Muscle of leg (tissue), 16 donors: ENCODE measurements at places on chromosomes 16 and 17.

DNA sequence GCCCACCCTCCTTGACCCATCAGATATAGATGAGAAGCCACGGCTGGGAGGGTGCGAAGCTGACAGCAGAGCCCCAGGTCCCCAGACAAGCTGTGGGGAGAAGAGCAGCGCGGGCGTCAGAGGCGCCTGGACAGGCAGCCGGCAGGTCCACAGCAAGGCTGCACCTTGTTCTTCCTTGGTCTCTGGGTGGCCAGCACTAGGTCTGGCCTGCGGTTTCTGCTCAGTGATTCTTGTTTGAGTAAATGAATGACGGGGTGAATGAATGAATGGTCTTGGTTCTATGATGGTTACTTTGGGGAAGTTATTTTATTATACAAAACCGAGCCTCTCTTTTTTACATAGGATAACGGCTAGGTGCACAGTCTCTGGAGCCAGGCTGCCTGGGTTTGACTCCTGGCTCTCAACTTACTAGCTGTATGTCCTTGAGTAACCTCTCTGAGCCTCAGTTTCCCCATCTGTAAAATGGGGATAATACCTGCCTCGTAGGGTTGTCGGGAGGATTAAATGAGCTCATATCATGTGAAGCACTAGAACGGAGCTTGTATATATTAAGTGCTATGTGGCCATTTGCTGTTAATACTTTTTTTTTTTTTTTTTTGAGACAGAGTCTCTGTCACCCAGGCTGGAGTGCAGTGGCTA is 86.1 kb downstream of the RAB11FIP4 start:
- no peak for DNase-seq

DNA sequence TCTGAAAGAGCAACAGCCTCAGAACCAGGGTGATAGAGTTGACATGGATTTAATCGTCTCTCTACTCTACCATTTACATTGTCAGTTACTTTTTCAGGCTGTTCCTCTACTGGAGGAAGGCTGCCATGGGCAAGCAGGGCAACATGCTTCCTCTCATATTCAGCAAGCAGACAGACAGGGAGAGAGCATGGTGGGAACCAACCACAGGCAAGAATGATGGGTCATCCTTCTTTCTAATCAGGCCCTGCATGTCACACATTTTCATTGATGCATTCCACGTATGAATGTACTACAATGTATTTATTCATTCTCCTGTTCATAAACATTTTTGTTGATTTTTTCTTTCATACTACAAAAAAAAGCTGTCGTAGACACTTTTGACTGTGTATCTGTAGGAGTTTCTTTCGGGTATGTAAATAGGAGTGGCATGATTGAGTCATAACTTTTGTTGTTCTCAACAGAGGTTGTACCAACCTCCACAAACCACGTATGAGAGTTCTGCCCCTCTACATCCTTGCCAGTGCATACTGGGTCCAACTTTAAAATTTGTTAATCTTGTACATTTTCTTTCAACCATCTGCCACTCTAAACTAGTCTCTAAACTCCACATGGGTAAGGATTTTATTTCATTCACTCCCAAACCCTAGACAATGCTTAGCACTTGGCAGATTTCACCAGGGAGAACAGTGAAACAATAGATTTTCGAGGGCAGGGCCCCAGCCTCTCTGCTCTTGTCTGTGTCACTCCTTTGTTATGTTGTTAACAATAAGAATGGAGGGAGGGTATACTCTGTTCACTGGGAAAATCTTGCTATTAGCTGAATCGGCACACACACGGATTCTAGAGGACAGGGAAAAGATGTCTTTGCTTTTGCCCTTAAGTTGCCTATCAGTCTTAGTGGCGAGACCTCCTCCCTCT is 58.7 kb downstream of the CMC2 start:
- DNase-seq: no peak

DNA sequence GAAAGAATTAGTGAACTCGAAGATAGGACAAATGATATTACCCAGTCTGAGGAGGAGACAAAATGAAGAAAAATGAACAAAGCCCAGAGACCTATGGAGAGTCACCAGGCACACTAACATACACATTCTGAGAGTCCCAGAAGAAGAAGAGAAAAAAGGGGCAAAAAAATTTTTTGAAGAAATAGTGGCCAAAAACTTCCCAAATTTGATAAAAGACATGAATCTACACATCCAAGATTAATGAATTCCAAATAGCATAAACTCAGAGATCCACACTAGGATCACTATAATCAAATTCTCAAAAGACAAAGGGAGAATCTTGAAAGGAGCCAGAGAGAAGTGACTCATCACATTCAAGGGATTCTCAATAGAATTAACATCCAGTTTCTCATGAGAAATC is 3.4 kb upstream of the OR4D1 start:
- no peak for DNase-seq

DNA sequence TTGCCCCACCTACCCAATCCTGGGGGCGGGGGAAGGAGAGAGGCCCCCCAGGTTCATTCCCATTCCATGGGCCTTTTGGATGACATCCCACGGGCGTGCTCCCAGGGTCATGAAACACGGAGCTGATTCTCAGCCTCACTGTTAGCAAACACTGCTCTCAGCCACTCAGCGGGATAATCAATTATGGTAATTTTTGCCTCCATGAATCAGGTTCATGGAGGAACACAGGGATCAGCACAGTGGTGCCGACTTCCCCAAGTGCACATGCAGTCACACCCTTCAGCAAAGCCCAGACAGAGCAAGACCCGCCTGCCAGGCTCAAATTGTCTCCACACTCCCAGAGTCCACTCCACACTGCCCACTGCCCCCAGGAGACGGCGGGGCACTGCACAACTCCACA is 164.6 kb downstream of the ENGASE start:
- DNase-seq: no peak

DNA sequence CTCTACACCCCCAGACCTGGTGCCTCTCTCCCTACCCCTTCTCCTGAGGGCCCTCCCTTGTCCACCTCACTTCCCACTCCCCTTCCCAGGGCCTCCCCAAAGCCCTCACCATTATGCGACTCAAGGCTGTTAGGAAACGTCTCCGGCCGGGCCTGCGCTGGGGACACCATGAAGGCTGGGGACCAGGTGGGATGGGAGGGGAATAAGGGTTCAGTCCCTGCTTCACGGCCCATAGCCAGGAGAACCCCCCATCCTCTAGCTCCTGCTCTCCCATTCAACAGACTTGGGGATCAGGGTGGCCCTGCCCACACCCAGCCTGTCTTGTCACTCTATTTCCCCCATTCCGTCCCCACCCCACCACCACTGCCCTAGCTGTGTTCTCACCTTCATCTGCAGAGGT is 2.1 kb downstream of the NEURL4 start:
- DNase-seq: no peak

DNA sequence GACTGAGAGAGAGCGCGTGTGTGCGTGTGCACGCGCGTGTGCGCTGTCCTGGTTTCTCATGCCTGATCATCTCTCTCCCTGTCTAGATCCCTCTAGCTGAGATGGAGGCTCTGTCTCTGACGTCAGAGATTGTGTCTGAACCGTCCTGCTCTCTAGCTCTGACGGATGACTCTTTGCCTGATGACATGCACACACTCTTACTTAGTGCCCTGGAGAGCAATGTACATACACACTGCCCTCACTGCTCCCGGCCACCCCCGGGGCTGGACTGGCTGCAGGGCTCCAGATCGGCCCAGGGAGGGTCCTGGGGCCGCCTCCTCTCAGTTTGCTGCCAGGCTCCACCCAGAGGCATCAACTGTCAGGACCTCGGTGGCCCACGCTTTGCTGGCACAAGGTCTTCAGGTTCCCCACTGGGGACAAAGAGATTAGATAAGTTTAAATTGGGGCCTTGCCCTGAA is 13.1 kb upstream of the ABCC3 start:
- no peak for DNase-seq
